ENCODE measurements at places on chromosomes 11 and 22.

DNA sequence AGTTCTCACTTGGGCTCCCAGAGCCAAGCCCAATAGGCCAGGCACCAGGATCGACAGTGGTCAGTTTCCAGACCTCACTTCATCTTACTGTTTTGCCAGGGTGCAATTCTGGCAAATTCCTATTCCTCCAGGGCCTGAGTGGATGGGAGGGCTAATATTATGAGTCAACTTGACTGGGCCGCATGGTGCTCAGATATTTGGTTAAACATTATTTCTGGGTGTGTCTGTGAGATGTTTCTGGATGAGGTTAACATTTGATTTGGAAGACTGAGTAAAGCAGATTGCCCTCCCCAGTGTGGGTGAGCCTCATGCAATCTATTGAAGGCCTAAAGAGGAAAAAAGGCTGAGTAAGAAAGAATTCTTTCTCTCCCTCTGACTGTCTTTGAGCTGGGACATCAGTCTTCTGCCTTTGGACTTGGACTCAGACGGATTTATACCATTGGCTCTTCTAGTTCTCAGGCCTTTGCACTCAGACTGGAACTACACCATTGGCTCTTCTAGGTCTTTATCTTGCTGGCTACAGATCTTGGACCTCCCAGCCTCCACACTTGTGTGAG, 132.9 kb upstream of the ZBED5 start:
- no peak for DNase-seq

- no peak for DNase-seq
Measured at GRCh38 chr22:30860176-30861105, 108.1 kb downstream of the MORC2 start.

DNA sequence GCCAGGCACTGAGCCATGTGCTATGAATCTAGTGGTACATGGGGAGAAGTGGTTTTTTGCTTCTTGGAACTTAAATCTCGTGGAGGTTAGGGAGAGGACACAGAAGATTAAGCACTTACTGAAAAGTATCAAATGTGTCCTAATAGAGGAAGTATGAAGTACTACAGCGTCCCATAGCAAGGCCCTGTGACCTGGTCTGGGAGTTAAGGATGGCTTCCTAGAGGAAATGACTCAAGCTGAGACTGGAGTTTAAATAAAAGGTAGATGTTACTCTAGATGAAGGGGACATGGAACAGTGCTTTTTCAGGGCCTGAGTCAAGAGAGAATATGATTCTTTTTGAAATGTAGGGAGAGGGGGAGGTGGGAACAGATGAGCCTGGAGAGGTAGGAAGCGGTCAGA, 202.9 kb downstream of the GRIK4 start:
- no peak for DNase-seq

DNA sequence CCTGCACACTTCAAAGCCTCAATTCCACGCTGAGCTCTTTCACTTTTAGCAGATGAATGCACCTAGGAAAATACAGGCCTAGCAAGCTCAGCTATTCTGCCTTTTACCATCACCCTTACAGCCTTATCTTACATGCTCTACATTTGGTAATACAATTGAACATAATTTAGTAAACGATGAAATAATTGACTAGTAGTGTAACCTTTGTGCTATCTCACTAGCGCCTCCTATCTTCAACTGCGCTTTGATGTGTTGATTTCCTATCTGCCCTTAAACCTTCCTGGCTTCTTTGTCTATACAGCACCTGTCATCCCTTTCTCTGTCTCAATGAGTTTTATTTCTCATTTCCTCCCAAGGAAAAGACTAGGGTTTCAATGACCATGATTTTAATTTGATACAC, 149.7 kb downstream of the LRRC4C start:
- DNase-seq = no peak

GRCh38 chr11:17978553-17979287, 34.1 kb downstream of the SERGEF start:
- no peak for DNase-seq

GRCh38 chr22:19178657-19179496, at the start of gene SLC25A1:
Gene SLC25A1 (minus strand): TSS chr22:19178736. CDS start chr22:19178673, 63 bp downstream.
- DNase-seq = peak; percentile 64

GRCh38 chr11:57336111-57336666, 497 bp upstream of the SSRP1 start:
- peak; percentile 19 for DNase-seq

GRCh38 chr11:95229199-95229992, 1.6 kb downstream of the SESN3 start:
- no peak for DNase-seq

- no peak for DNase-seq
Measured at GRCh38 chr11:133082453-133082781, 449.9 kb downstream of the OPCML start.

- no peak for DNase-seq
Measured at GRCh38 chr11:113615098-113615497, 91.0 kb downstream of the TMPRSS5 start.

- no peak for DNase-seq
Measured at GRCh38 chr11:94958121-94958696, 15.1 kb downstream of the CWC15 start.

DNA sequence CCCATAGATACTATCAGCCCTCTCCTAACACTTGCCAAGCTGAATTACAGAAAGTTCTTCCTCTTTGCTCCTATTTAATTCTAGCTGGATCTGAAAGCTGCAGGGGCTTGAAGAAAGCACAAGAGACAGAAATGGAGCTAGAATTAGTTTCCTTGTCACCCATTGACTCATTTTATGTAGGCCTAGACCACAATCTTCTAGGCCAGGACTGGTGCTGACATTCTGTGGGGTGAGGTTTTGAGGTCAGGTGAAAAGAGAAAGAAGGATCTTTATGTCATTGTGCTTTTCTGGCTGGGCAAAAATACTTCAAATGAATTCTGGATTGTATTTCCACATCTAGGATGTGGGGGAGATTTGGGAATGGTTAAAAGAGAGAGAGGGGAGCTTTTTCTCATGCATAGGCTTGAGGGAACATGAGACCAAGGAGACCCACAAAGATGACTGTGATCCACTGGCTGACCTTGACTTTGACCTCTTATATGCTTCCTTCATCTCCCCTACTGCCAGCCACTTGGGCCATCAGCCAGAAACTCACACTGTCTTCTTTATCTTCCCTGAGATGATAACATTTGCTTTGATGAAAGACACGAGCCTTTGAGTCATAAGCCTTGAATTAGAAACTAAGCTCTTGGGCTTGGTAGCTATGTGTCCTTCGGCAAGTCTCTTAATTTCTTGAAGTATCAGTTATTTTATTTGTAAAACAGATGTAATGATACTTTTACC, 274.9 kb upstream of the CADM1 start:
- no peak for DNase-seq

- DNase-seq = no peak
Measured at GRCh38 chr11:15499674-15500073, 385.0 kb downstream of the INSC start.

DNA sequence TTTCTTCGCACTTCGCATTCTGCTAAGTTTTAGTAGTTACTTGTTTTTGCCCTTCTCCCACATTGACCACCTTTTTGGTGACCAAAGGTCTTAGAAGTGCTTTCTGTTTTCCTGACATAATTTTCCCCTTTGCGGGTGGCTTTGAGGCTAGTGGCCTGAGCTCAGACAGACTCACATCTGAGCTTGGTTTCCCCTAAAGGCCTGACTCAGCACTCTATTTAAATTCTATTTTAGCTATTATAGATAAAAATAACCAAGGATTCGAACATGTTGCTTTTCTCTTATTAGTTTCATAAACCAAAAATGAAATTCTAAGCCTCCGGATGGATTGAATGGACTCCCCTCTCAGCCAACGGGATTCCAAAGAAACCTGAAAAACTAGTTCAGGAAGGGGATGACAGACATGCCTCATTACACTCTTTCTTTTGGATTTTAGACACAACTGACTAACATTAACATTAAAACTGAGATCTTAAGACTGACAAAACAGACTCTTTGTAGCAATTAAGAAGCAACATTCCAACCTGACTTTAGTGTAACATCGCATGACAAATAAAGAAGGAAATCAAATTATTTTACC, 258.5 kb downstream of the LUZP2 start:
- no peak for DNase-seq

GRCh38 chr11:66326261-66327111, 9.6 kb upstream of the CD248 start:
- no peak for DNase-seq

GRCh38 chr11:131858505-131858904, 488.1 kb downstream of the NTM start:
- DNase-seq = no peak
